ENCODE measurements at places on chromosomes 11 and 22. TPM values are rescaled to one million over a fixed set of nuclear protein-coding genes. Genes with fewer than 3 reads are reported as not detected.

MS4A15 gene
- not detected for total RNA-seq

DNA sequence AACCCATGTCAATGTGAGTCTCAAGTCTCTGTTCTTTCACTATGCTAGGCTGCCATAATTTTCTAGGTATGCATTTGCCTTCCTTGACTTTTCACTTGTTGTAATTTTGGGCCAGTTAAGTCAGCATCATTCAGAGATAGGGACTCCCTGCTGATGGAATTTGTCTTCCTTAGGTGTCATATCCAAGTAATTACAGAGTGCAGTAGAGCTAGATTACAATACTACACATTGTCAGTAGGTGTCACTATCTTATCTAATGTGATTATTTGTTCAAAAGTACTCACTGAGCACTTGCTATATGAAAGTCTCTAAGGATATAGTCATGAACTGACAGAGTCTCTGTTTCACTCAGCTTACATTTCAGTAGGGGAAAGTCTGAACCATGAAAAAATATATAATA lies 25.0 kb upstream of the SYN3 start:
- DNase-seq: peak; percentile 4

ABCC8 gene
- not detected for total RNA-seq

DNA sequence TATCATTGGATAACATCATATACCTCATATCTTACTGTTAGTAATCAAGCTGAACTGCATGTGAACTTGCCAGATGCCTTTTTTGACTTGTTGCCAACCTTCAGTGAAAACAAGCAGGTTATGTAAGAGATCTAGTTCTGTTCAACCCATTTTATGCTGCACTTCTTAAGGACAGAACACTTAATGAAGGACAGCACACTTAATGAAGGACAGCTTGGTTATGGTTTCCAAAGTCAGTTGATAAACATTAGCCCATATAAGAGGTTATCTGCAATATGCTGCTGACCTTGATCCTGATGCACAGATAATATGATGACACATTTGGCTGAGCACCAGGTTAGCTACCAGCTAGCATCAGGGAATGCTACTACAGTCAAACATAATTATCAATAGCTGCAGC lies 358.7 kb upstream of the PDGFD start:
- DNase-seq: no peak

DNA sequence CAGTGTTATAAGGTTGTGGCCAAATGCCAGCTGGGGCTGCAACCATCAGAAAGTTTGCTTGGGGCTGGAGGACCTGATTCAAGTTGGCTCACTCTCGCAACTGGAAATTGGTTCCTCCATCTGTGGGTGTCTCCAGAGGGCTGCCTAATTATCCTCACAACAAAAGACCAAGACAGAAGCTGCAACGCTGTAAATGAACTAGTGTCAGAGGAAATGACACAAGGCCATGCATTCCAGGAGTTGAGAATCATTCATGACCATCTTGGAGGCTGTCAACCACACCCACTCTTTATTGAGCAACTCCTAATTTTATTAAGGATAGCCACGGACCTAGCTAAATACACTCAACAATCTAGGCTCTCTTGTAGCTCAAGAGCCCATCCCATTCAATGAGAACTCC lies 1060.8 kb downstream of the OPCML start:
- no peak for DNase-seq

DNA sequence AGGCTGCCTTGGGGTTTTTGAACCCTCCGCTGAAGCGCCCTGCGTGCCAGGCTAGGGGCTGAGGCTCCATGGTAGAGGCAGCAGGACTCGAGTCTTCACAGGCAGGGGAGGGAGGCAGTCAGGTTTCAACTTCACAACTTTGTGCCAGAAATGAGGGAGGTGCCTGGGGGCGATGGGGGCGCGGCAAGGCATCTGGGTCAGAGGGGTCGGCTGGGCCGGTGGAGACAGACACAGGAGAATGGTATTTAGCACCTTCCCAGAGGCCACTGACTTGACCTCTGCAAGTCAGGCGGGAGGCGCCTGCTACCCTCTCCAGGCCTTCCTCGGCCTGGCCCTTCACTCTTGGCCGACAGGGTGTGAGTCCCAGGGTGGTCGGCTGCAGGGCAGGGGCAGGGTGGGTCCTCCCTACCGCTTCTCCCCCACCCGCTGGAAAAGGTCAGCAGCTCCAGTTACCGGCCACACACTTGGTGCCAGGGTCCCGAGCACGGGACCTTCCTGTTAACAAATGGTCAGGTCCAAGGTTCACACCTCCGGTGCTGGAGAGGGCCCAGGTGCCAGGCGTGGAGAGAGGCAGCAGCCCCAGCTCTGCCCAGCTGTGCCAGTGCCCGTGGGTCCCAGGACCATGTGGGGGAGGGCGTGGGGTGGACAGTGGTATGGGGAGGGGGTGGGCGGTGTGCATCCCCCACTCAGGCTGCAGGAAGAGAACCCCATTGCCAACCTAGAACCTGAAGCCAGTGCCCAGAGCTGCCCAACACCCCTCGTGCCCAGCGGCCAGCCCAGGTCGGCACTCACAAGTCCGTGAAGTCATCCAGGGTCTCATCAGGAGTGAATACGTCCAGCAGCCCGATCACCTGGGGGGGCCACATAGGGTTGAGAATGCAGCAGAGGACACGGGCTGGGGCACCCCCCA lies 3.8 kb downstream of the MAPK12 start:
- DNase-seq: no peak

DNA sequence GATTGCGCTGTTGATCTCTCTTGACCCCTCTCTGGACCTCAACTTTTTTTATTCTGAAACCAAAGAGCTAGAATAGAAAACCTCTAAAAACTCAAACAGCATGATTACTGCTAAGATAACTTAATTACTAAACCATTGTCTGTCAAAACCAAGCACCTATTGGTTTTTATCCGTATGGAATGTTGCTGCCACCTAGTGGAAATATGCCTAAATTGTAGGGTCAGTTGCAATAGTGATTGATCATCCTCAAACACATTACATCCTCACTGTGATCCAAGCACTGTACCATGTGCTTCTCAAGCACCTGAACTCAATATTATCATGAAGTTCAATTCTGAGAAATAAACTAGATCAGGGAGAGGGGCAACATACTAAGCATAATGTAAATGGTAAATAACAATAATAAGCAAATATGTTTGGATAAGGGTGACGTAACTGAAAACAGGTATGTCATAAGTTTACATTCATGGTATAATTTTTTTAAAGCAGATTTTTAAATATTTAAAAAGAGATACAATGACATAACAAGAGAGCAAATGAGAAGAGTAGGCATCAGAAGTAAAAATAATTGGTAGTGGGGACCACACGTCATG lies 3.8 kb upstream of the OR5A2 start:
- peak; percentile 52 for DNase-seq

DNA sequence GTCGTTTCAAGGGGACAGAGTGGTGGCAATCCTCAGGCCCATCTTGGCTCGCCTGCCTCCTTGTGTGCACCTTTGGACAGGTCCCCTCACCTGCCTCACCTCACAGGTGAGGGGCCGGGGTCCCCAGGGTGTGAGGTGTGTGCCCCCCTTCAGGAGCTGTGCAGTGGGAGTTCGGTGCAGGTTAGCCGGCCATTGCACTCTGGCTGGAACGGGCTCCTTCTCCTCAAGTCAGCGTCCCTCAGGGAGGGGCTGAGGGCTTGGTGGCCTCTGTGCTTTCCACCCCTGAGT lies 269.1 kb downstream of the TBC1D22A start:
- no peak for DNase-seq

ANO9 gene
- 9.2 TPM for total RNA-seq

GRCh38 chr22:45204819-45205218 lies 35.9 kb downstream of the KIAA0930 start:
- DNase-seq: no peak

DNA sequence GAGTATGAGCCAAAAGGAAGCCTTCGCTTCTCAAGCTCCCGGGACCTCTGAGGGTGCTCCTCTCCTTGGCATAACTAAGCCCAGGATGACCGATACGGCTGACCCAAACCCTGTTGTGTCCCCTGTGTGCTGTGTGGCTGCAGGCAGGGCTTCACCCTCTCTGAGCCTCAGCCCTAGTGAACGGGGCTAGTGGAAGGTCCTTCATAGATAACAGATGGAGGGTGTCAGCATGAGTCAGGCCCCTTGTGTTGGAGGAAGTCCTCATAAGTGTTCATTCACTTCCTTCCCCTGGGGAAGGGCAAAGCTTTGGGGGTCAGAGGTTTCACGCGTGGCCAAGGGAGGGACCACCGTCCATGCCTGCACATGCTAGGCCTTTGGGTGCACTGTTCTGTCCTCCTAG lies 21.5 kb downstream of the SHISAL1 start:
- no peak for DNase-seq

SCGB2A2 gene
- not detected for total RNA-seq

GRCh38 chr22:39712751-39713525 lies 142.4 kb downstream of the CACNA1I start:
- DNase-seq: no peak

CREB3L1 gene
- total RNA-seq: 2.1 TPM

DNA sequence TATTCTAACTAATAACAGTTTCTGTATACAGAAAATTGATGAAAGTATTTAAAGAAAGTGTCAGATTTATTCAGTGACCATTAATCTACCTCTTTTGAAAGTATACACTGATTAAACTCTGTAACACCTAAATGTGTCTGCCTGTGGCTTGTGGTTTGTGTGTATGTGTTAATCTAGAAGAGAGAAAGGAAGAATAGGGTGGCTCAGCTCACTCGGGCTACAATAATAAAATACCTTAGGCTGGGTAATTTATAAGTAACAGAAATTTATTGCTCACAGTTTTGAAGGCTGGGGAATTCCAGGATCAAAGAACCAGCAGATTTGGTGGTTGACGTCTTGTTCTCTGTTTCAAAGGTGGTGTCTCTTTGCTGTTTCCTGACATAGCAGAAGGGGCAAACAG lies 13.6 kb upstream of the OR5AS1 start:
- no peak for DNase-seq

- DNase-seq: no peak
These were observed 64.0 kb downstream of the PARVA start for GRCh38 chr11:12441231-12441861.

GRCh38 chr11:75342966-75343870 lies 8.2 kb downstream of the ARRB1 start:
- DNase-seq: peak; percentile 42

- DNase-seq: no peak
These were observed 314.0 kb upstream of the CTSC start for GRCh38 chr11:88651556-88651955.

DNA sequence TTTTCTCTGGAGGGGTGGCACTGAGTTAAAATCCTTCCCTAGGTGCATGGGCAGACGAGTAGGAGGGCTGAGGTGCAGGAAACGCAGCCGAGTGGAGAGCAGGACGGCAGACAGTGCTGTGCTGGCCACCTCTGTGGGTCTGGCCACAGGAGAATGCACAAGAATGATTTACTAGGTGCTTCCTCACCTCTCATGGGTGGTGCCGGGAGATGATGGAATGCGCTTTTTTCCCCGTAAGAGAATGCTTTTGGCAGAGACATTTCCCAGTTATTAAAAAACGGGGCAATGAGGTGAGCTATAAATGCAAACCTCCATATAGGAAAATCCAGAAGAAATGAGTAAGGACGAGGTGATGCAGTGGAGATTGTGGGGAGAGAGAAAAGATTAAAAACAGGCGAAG lies 86.1 kb downstream of the ADAMTS15 start:
- peak; percentile 57 for DNase-seq

GRCh38 chr11:45543808-45544422 lies 121.5 kb downstream of the CHST1 start:
- DNase-seq: no peak

DNA sequence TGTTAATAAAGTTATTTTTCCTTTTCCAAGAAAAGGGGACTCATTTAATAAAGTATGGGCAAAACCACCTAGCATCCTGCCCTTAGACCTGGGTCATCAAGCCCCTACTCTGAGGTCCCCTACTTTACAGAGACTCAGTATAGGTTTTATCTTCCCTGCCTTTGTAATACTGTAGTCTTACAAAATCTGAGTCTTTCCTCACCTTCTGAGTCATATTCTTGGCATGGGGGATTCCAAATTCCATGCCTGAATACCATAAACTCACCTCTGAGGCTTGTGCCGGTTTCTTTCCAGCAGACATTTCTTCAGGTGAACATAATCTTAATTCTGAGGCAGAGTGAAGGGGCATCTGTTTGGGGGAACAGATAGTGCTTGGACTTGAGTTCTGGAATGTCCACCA lies 282.5 kb downstream of the KCNA4 start:
- DNase-seq: no peak

TSGA10IP gene
- total RNA-seq: not detected

KLHDC7B gene
- total RNA-seq: 0.15 TPM

OR8D4 gene
- total RNA-seq: not detected

AQP11 gene
- total RNA-seq: 2.1 TPM

- no peak for DNase-seq
These were observed 207.6 kb downstream of the MIAT start for GRCh38 chr22:26865021-26865420.

DNA sequence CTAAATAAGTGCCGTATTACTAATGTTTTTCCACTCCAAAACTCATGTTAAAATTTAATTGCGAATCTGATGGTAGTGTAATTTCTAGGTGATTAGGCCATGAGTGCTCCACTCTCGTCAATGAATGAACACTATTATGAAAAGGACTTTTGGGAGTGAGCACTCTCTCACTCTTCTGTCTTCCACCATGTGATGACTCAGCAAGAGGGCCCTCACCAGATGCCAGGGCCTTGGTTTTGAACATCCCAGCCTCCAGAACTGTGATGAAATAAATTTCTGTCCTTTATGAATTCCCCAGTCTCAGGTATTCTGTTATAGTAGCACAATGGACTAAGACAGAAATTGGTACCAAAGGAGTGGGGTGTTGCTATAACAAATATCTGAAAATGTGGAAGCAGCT lies 8.1 kb downstream of the JRKL start:
- no peak for DNase-seq

- DNase-seq: peak; percentile 83
These were observed 13.3 kb downstream of the CREB3L1 start for GRCh38 chr11:46290598-46291309.

DNA sequence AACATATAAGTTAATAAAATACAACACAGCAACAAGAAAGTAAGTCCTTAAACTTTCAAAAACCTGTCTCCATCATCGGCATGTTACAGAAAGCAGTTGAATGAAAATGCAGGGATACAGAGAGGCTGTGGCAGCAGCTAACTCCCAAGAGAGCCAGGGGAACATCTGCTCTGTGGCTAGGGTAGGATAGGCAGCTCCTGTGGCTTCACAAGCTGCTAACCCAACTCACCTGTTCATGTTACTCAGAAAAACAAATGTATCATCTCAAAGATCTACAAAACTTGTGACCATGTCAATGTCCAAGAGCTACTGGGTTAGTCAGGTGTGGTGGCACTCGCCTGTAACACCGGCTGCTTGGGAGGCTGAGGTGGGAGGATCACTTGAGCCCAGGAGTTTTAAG lies 15.2 kb upstream of the PLAAT3 start:
- no peak for DNase-seq

PRSS23 gene
- 197 TPM for total RNA-seq

Data from renal cortical epithelial cell (primary cell).